Skeletal muscle tissue (tissue), 5 donors: ENCODE measurements at places on chromosomes 1 and 21. TPM values are rescaled to one million over a fixed set of nuclear protein-coding genes. Genes with fewer than 3 reads are reported as not detected.

MAP3K21 gene
- total RNA-seq: 0.52 TPM

MYOC gene
- total RNA-seq: 5.2 TPM

SPRR2A gene
- total RNA-seq: not detected

CD1E gene
- total RNA-seq: 0.52 TPM

OR10K1 gene
- total RNA-seq: not detected

RASAL2 gene
- total RNA-seq: 8.4 TPM

ALX3 gene
- total RNA-seq: not detected

KRTAP7-1 gene
- not detected for total RNA-seq

TSACC gene
- 2.1 TPM for total RNA-seq

ETNK2 gene
- 6.8 TPM for total RNA-seq

MYOG gene
- total RNA-seq: 247 TPM

SYDE2 gene
- 5.2 TPM for total RNA-seq

SLC6A9 gene
- 2.1 TPM for total RNA-seq

CSMD2 gene
- 0.52 TPM for total RNA-seq

TBCE gene
- 32.9 TPM for total RNA-seq

LCE2C gene
- total RNA-seq: not detected

KIF26B gene
- total RNA-seq: 0.52 TPM

KIAA0040 gene
- 5.2 TPM for total RNA-seq

KPNA6 gene
- total RNA-seq: 17.7 TPM

CDK18 gene
- total RNA-seq: 3.7 TPM

AMPD1 gene
- total RNA-seq: 40.7 TPM

CCDC30 gene
- total RNA-seq: 1.0 TPM

ITLN2 gene
- not detected for total RNA-seq

PDPN gene
- total RNA-seq: 13.6 TPM

SYCP1 gene
- not detected for total RNA-seq

ACTL8 gene
- not detected for total RNA-seq

SLC22A15 gene
- under 0.01 TPM for total RNA-seq

C1orf167 gene
- total RNA-seq: 6.8 TPM

PGLYRP4 gene
- not detected for total RNA-seq

KCNQ4 gene
- 4.2 TPM for total RNA-seq

PI4KB gene
- total RNA-seq: 30.3 TPM

MAP3K6 gene
- 4.2 TPM for total RNA-seq

LCE2A gene
- not detected for total RNA-seq

FAAH gene
- 13.6 TPM for total RNA-seq

PDIK1L gene
- total RNA-seq: 7.8 TPM

SPRR2B gene
- not detected for total RNA-seq

ANKRD34A gene
- total RNA-seq: under 0.01 TPM

ITGB2 gene
- total RNA-seq: 19.8 TPM

KCNJ9 gene
- not detected for total RNA-seq

PIGR gene
- total RNA-seq: under 0.01 TPM

RXFP4 gene
- total RNA-seq: not detected

CLEC20A gene
- total RNA-seq: not detected

PHGDH gene
- total RNA-seq: 50.1 TPM

GIPC2 gene
- 1.6 TPM for total RNA-seq

ZNF683 gene
- total RNA-seq: not detected

AMY2A gene
- not detected for total RNA-seq

PADI1 gene
- not detected for total RNA-seq

OR2L5 gene
- total RNA-seq: not detected

AIM2 gene
- total RNA-seq: 0.52 TPM

SH3BGRL3 gene
- total RNA-seq: 4.2 TPM

USH2A gene
- total RNA-seq: 0.52 TPM

MAP10 gene
- 2.1 TPM for total RNA-seq

IVL gene
- total RNA-seq: not detected

MYCL gene
- total RNA-seq: 1.0 TPM

CNIH3 gene
- 4.2 TPM for total RNA-seq

LYPLAL1 gene
- total RNA-seq: 50.6 TPM
